ENCODE measurements at places on chromosomes 16 and 17.

- DNase-seq: peak; percentile 71
Measured at GRCh38 chr17:71349908-71350600, 770.8 kb upstream of the SOX9 start.

- DNase-seq: no peak
Measured at GRCh38 chr17:81309859-81310839, 15.0 kb upstream of the SLC38A10 start.

GRCh38 chr16:4933433-4933832, 3.5 kb downstream of the PPL start:
- no peak for DNase-seq

GRCh38 chr17:231191-231965, 49.9 kb upstream of the DOC2B start:
- DNase-seq: no peak

DNA sequence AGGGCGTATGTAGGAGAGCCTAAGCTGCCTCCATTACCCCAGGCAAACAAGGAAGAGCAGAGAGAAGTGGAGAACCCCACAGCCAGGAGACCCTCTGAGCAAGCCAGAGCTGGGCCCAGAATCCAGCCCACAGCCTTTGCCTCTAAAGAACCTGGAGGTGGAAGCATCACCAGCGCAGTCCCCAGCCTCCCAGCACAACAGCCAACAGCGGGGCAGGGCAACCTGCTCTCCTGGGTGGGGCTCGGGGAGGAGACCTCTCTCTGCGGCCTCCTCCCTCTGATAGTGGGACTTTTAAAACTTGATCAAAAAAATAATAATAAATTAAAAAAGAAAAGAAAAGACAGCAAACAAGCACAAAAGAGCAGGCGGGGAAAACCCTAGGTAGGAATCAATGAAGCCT, 45.9 kb downstream of the AXIN2 start:
- no peak for DNase-seq

DNA sequence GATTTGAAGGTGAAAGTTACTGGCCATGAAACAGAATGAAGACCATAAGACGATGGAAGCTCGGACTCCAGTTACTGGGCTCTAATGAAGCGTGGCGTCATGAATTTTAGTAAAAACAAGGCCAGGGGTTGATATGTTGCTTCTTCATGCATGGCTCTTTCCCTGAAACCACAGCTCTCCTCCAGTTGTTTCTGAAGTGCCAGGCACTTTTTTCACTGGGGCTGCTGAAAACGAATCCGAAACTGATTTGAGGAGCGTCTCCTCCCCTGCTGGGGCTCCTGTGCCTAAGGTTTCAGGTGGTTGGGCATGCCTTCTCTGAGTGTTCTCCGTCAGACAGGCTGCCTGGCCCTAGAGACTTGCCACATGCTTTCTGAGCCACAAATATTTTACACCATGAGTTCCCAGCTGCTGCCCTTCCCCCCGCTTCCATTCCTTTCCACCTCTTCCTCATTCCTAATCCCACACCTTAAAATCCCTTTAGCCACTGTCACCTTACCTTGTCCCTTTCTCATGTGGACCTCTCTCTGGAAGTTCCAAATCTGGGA, 3.7 kb upstream of the MYL4 start:
- peak; percentile 65 for DNase-seq

DNA sequence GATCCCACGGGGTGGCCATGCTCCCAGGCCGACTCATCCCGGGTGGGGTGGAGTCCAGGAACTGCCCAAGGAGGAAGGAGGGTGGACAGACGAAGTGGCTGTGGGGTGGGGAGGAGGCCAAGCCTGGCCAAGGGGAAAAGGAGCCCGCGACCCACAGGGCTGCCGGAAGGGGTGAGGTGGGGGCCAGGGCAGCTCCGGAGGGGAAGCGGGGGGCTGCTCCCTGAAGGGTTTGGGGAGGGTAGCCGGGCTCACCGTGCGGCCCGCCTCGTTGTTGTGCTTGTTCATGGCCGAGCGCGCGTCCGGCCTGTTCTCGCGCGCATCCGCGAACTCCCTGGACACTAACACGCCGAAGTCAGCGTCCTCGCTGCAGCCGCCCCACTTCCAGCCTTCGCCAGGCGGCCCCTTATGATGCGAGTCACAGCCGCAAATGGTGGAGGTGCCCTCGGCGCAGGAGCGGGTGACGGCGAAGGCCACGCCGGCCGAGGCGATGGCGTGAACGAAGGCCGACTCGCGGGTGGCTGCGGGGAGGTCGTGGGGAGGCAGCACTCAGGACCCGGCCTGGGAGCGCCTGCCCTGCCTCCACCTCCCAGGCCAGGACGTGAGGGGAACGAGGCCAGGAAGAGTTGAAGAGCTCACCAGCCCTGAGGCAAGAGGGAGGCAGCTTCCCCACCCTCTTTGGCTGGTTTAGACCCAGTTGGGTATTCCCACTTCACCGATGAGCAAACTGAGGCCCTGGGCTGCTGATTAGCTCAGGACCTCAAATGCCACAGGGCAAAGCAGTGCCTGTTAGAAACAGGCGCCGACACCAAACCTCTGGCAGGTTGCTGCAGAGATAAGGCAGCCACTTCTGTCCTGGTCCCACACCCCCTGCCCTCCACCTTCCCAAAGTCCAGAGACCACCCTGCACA, 48.7 kb downstream of the WNT3 start:
- no peak for DNase-seq

DNA sequence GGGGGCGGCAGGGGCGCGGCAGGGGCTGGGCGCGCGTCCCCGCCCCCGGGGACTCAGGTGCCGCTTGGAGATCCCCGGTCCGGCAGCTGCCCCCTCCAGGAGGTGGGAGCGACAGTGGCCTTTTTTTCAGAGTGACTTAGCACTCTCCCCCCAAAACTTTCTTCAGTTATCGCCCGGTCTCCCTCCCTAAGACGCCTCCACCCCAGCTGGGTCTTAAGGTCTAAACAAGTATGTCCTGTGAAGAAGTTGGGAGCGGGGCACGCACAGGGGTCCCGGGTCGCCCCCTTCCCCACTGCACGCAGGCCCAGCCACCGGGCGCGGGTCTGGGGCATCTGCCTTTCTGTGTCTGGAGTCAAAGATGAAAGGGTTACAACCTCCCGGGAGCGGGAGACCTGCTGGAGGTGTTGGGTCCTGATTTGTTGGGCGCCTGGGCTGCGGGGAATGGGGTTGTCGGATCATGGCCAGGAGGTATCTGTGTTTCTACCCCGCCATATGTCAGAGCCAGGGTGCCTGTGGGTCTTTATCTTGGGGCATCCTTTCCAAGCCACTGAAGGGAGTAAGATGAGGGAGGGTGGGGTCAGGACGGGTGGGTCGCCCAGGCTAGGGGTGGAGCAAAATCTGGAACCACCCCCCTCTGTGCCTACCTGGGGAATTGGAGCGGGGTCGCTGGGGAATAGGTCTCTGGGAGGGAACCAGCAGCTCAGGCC, 757 bp downstream of the FMNL1 start:
- DNase-seq: no peak

Measured in GM23248 (cell line).